ENCODE measurements at places on chromosomes 2 and 18.

DNA sequence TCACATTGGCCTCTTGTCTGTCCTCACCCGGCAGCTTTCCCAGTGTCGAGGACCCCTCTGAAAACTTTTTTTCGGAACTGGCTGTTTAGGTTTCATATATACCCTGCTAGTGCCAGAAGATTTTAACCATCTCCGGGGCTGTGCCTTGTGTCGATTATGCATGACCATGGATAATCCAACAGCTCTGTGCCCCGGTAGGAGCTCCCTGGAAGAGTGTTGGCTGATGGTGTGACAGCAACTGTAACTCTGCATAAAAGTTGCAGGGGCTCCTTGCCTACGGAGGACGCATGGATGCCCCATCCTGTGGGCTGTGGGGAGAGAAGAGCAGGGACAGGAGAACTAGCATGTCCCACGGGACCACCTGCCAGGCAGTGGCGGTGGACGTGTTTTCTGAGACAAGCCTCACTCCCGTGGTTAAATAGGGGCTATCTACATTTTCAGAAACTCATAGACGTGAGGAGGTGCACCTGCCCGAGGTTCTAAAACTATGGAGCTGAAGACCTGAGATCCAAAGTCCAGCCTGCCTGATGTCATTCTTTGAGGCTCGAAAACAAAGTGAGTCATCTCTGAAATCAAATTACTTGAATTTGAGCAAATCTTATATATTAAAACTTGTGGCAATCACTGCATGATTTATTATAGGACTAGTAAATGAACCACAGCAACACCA lies 437.2 kb upstream of the HS6ST1 start:
- DNase-seq = no peak

- DNase-seq = no peak
Measured at GRCh38 chr2:28627722-28628480, 123.7 kb upstream of the PPP1CB start.

DNA sequence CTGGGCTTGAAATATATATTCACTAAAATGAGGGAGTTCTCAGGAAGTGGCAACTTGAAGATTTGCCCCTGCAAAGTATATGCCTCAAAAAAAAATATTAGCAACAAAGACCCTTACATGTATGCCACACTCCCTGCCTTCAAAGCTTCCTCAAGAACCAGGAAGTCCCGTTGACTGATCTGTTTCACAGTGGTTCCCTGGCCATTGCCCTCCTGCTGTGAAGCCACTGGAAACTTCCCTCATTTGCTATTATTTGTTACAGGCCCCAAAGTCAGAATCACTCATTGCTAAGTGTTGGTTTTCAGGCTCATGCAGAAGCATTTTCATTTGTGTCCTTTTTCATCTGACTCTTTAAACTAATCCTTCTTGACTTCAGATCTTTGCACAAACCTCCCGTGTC lies 421.5 kb downstream of the ZNF521 start:
- no peak for DNase-seq

GRCh38 chr2:73250872-73251846 lies 17.1 kb downstream of the CCT7 start:
- DNase-seq = no peak

GRCh38 chr2:2853346-2853745 lies 522.3 kb upstream of the MYT1L start:
- no peak for DNase-seq

GRCh38 chr2:98355881-98356280 lies 9.6 kb downstream of the CNGA3 start:
- no peak for DNase-seq

DNA sequence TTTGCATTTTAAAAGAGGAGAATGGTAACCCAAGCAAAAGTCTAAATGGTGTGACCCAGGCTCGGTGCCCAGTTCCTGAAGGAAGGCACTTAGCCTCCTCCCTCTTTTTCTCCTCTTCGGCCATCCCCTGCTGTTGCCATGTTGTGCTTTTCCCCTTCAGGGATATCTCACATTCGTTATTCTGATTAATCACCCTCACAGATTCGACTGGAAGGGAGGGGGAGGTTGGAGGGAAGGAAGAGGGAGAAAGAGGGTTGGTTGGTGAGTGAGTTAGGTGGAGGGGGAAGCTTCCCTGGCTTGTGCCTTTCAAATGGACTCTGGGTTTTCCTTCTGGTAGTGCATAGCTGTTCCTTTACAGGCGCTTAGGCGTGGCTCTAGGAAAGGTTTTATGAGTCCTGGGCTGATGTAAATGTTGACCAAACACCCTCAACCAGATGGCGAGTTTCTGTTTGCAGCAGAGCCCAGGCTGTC lies 39.0 kb upstream of the LYPD6B start:
- no peak for DNase-seq

GRCh38 chr2:151040039-151040438 lies 221.6 kb downstream of the RBM43 start:
- DNase-seq = no peak

GRCh38 chr2:175170659-175171304 lies 2.8 kb upstream of the ATF2 start:
- DNase-seq = no peak

GRCh38 chr18:13022644-13023043 lies 31.5 kb downstream of the CEP192 start:
- no peak for DNase-seq

DNA sequence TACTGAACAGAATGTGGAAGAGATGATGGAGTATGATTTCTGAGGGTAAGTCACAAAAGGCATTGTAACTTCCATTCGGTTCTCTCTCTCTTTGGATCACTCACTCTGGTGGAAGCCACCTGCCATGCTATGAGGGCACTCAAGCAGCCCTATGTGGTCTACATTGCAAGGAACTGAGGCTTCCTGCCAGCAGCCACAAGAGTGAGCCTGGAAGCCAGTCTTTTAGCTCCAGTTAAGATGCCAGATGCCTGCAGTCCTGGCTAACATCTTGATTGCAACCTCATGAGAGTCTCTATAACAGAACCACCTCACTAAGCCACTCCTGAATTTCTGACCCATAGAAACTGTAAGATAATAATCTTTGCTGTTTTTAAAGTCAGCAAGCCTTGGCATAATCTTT lies 935.7 kb downstream of the LRP1B start:
- no peak for DNase-seq

DNA sequence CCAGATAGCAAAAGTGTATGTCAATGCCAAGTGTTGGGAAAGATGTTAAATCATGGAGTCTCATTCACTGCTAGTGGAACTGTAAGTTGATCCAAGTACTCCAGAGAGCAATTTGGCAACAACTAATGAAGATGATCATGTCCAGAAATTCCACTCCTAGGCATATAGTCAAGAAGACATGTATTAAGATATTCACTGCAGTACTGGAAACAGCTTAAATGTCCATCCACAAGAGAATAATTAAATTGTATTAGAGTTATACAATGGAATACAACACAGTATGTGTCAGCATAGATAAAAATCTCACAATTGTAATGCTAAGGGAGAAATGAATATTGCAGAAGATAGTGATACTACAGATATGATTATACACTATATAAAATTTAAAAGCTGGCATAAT lies 15.2 kb upstream of the LBH start:
- no peak for DNase-seq

DNA sequence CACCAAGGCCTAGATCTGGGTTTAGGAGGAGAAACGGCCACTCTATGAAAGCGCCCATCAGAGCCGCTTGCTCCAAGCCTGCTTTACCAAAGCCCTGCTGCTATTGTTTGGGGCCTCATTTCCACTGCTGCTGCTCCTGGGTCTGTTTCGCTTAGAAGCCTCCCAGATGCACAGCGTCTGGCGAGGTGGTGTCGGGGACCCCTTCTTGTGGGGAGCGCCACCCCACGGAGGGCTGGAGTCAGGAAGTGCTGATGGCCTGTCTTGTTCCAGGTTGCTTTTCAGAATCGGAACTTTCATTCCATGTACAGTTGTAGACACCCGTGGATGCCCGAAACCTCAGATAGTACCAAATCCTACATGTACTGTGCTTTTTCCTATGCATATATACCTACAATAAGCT lies 204.9 kb upstream of the TWIST2 start:
- DNase-seq = no peak

- DNase-seq = no peak
Measured at GRCh38 chr2:197399887-197400540, 34.8 kb downstream of the SF3B1 start.

DNA sequence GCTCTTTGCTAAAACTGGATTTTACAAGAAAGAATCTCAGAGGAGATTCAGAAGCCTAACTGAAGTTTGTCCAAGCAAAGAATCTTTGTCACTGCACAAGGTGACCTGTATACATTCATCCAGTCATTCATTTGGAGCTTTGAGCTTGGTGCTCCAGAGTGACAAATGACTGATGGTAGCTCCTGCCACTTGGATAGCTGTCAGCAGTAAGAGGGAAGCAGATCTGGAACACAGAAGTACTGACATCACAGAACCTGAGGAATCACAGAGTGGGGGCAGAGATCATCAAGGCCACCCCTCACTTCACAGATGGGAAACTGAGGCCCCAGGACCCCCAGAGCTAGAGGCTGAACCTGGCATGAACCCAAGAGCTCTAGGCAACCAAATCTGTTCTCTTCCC lies 28.8 kb upstream of the IGFBP2 start:
- no peak for DNase-seq

DNA sequence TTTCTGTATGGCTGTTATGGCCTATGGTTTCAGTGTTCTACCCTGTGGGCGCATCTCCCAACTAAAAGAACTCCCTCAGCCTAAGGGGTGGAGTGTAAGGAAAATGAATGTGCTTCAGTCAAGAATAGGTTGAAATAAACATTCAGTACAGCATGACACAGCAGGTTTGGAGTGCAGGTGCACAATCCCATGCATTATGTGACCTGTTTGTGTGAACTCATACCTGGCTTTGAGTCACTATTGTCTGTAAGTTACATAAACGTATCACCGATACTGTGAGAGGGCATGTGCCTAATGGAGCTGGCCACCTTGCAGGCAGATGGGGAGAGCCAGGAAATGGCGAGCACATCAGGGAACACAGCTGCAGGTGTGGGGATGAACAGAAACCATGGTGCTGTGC lies 216.0 kb downstream of the DSEL start:
- no peak for DNase-seq

DNA sequence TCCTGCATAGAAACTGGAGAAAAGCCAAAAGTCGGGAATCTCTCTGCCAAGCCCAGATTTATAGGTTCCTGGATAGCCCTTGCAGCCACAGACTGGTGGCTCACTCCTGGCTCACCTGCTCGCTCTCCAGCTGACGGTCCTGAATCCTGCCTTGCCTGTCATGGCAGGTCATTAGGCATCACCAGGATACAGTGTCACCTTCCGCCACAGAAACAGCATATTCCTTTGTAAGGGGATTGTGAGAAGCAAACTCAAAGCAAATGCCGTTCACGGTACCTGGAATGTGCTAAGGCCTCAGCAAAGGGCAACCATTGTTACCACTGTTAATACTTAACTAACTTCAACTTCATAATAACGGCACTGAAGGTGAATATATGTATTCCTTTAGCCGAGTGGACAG lies 57.1 kb upstream of the GPR45 start:
- DNase-seq = no peak

DNA sequence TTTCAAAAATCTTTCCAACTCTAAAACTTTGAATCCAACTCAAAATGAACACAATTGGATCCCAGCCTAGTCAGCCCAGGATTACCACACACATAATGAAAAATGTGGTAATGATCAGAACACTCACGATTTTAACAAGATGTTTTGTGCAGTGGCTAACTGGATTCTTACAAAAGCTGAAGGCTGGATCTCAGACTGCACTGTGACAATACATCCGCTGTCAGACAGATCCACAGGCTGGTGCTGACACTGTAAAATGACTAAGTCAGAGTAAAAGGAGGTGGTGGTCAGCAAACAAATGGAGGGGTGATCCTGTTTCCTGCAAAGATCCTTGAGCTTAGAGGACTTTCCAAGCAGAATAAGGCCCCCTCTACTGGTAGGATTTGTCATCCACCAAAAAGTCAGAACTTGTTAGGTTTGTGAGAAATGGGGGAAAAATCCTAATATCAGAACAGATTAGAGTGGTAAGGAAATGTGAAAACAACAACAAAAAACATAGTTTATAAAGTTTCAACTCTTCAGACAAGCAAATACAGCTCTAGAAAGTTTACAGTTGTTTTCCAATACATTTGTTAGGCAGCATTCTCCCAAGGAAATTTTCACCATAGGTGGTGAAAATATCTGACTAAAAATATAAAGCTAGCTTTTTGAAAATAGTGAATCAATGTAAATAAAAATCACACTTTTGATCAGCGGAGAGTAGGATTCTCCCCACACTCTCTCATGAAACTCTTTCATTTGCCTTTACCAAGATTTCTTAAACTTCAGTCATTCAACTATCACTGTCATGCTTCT lies 211.9 kb downstream of the AGPS start:
- DNase-seq = no peak

DNA sequence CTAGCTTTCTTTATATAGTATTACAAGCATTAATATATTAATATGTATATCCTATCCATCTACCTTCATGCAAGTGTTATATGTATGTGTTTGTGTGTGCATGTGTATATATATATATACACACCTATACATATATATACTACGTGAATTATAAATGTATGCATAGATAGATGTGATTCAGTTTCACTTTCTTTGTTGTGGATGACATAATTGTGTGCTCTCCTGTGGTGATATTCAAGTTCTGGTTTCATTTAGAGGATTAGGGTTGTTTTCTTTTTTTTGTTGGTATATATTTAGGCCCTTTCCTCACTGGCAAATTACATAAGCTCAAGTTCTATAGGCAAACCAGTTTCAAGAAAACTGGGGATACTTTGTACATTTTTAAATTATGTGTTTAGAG lies 225.7 kb upstream of the FANCL start:
- DNase-seq = no peak

DNA sequence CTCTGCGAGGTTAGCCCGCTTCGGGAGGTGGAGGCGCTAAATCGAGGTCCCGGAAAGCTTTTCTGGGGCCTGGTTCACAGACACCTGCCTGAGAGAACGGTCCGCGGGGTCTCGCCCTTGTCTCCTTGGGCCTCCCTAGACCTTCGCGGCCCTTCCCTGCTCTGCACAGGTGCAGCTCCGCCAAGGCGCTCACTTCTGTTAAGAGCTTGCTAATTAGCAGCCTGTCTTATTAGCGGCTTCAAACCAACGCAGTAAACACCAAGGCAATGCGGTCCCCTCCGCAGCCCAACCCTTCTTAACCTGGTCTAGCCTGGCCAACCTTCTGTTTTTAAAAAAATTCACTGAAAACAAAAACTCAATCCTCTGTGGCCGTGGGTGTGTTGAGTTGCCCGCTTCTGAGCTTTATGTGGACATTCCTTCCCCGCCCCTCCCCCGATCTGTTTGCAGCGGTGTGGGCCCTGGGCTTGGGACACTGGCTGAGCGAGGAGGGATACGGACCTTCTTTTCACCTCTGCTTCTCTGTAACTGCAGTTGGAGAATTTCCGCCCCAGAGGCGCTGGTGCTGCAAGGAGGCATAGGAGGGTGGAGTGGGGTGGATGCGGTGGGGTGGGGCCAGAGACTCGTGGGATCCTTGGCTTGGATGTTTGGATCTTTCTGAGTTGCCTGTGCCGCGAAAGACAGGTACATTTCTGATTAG lies 3.4 kb upstream of the HOXD4 start:
- no peak for DNase-seq

DNA sequence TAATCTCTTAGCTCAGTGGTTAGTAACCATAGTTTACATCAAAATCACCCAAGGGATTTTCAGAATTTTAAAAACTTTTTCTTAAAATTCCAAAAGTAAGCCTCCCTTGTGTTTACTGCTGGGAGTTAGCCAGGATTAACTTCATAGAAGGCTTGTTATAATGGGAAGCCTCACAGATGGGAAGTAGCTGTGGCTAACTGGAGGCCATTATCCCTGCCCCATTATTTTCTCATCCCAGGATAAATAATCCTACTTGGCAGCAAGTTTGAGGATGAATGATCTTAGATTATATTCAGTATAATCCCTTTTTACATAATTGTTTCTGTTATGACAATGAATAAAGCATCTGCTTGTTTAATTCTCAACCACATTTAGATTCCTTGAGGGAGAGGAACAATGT lies 25.5 kb downstream of the PLEK start:
- DNase-seq = no peak

Measured in CMK (cell line).